ENCODE measurements at places on chromosomes 2 and 18. TPM values are rescaled to one million over a fixed set of nuclear protein-coding genes. Genes with fewer than 3 reads are reported as not detected.

FHOD3 gene
- 24.9 TPM for total RNA-seq

- no peak overlapping the region for H3K4me3 ChIP-seq
- H3K27ac ChIP-seq = no peak overlapping the region
- no peak for DNase-seq
- H3K4me1 ChIP-seq = no peaks in the 10 kb centered on the region
Observed at GRCh38 chr2:119821266-119821665, 61.5 kb downstream of the PTPN4 start.

DNA sequence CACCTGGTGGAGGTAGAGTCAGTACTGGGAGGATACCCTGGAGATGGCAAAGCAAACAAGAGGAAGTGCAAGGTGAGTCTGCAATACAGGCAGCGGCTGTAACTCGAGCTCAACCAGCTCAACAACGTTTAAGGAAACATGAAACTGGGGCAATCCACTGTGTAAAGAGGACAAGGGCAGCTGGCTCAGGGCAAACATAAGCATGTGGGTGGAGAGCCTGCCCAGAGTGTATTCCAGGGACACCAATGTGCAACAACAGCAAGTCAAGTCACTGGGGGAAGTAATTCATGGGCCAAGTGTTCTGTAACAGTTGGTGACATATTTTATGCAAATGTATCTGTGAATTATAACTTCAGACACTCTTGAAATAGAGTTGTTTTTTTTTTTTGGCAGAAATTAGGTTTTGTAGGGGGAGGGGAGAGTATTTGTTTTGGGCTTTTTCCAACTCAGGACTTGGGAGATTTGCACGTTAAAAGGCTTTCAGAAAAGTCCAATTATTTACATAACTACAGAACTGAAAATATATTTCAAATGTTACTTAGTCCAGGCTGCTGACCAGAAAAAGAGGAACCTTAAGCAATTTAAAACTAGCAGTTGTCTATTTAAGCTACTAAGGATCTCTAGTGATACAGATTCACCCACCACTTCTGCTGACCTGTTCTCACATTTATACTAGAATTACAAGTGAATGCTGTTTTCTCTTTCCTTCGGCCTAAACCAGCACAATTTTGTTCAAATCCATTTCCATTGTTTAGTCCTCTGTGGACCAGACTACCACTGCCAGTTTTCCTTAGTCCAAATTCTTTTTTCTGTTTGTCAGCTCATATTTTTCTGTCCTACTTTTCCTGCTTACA, 18.6 kb downstream of the NRXN1 start:
- no peak for DNase-seq
- H3K4me1 ChIP-seq = peaks cover 3% of the 10 kb centered on the region
- no peak overlapping the region for H3K4me3 ChIP-seq

DNA sequence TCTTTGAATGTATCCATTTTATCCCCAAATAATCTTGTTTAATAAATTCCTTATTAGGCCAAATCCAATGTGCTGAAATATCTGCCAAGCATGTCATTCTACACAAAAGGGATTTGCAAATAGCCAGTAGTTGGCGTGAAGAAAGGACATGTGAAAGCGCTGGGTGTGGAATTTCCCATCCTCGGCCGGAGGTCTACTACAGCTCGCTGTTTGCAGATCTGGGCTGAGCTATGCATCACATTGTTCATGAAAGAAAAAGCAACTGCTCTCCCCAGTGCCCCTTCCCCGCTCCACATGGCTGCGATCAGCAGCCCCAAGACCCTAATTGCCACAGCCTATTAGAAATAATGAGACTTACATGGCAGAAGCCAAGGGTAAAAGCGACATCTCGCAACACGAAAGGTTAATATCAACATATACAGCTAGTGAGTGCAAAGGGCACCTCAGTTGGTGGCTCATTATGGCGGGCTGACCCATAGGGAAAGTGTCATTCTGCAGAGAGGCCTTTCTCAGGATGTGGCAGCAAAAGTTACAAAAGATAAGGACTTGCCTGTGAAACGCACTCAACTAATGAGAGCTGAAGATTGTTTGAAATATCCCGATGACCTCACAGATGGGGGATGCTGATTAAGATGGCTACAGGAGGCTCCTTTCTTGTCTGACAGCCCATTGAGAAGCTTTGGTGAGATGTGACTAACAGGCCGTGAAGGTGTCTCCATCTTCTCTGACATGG, 126.9 kb upstream of the CYP1B1 start:
- H3K36me3 ChIP-seq = no peaks in the 10 kb centered on the region
- H3K27me3 ChIP-seq = no peaks in the 10 kb centered on the region
- no peak overlapping the region for H3K27ac ChIP-seq

GRCh38 chr18:10421859-10422258, 32.6 kb upstream of the APCDD1 start:
- DNase-seq = no peak
- no peak overlapping the region for H3K27ac ChIP-seq
- no peaks in the 10 kb centered on the region for H3K36me3 ChIP-seq
- no peaks in the 10 kb centered on the region for H3K27me3 ChIP-seq
- peaks cover 12% of the 10 kb centered on the region for H3K4me1 ChIP-seq

DNA sequence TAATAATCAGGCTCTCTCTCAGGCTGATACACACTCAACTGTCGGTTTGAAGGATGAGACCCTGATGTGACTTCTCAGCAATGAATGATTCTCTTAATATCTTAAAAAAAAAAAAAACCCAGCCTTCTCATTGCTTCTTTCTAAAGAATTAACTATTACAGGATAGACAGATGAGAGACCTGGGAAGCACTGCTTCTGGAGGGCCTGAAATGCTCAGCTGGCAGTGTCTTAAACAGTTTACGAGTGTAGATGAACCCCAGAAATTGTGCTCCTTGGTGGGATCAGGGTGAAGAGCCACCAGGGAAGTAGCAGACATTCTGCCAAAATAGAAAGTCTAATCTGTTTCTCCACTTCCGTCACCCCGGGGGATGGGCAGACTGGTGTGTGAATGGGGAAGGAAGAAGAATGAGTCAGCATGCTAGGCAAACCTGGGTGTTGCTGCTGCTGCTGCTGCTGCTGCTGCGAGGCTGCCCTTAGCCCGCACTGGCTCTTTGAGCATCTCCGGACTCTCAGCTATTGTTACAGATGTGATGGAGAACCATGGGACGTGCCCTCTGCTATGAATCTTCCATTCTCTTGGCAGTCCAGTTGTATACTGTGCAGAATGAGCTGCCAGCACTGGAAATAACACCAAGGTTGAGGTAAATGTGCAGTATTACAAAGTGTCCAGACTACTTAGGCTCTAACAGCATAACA, 158.4 kb downstream of the SETBP1 start:
- H3K4me1 ChIP-seq = peaks cover 44% of the 10 kb centered on the region
- H3K27me3 ChIP-seq = no peaks in the 10 kb centered on the region
- H3K36me3 ChIP-seq = no peaks in the 10 kb centered on the region
- H3K27ac ChIP-seq = no peak overlapping the region

- H3K4me1 ChIP-seq = no peaks in the 10 kb centered on the region
- H3K27me3 ChIP-seq = no peaks in the 10 kb centered on the region
- no peak overlapping the region for H3K4me3 ChIP-seq
- no peak overlapping the region for H3K27ac ChIP-seq
- no peak for DNase-seq
Observed at GRCh38 chr2:64931246-64932115, 57.7 kb upstream of the SLC1A4 start.

DNA sequence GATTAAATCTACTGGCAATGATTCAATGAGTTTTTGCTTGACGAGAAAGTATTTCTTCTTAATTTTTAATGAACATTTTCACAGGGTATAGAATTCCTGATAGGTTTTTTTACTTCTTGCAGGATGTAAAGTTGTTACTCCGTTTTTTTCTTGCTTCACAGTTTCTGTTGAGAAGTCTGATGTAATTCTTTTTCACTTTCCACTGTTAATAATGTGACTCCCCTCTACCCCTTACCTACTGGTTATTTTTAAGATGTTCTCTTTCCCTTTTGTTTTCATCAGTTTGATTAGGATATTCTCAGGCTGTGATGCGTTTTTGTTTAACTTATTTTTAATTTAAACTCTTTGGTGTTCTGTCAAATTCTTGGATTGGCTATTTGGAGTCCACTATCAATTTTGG, 933.9 kb upstream of the PIK3C3 start:
- no peaks in the 10 kb centered on the region for H3K27me3 ChIP-seq
- DNase-seq = no peak
- H3K36me3 ChIP-seq = no peaks in the 10 kb centered on the region
- no peaks in the 10 kb centered on the region for H3K4me1 ChIP-seq

DOCK10 gene
- total RNA-seq = 44.9 TPM
